ENCODE measurements at places on chromosomes 16 and 17. TPM values are rescaled to one million over a fixed set of nuclear protein-coding genes. Genes with fewer than 3 reads are reported as not detected.

Gene RHBDL1
- 4.7 TPM for total RNA-seq

Gene PRKCA
- total RNA-seq: 3.5 TPM

Gene COQ9
- total RNA-seq: 57.7 TPM

Gene KCNAB3
- 0.21 TPM for total RNA-seq

Gene TP53TG3
- total RNA-seq: not detected

Gene OTOA
- total RNA-seq: under 0.01 TPM

Gene GRAP
- total RNA-seq: 0.14 TPM

Gene KRT28
- total RNA-seq: not detected

Gene OR2C1
- not detected for total RNA-seq

Data from nasal cavity respiratory epithelium epithelial cell of viscerocranial mucosa (primary cell).